ENCODE measurements at places on chromosomes 7 and 10.

DNA sequence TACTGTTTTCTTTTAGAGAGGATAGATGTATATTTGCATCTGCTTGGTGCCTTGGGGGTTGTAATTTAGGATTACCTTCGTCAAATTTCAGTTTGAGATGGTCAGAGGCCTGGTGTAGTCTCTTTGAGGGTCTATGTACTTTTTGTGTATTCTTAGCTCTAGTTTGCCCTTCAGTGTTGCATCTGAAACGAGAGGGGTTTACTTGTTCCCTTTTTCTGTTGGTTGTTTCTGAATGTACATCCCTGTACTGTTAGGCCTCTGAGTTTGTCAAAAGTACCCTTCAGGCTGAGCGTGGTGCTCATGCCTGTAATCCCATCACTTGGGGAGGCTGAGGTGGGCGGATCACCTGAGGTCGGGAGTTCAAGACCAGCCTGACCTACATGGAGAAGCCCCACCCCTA, 60.0 kb downstream of the MLLT10 start:
- no peak for DNase-seq

DNA sequence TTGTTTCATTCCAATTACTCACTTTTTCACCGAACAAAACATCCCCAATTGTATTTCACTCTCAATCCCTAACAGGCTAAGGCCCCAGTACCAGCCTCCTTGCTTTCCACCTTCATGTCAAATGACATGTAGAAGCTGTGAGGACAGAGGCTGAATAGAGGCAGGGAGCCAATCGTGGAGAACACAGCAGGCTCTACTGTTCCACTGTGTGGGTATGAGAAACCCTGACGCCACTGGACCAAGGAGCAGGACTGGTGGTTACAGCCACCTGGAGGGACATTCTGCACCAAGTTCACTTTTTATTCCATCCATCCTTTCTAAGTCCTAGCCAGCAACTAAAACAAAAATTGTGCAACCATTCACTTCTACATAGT, 502.8 kb downstream of the SORCS1 start:
- no peak for DNase-seq

- DNase-seq = no peak
These were observed 34.5 kb downstream of the MKI67 start for GRCh38 chr10:128091636-128092210.

DNA sequence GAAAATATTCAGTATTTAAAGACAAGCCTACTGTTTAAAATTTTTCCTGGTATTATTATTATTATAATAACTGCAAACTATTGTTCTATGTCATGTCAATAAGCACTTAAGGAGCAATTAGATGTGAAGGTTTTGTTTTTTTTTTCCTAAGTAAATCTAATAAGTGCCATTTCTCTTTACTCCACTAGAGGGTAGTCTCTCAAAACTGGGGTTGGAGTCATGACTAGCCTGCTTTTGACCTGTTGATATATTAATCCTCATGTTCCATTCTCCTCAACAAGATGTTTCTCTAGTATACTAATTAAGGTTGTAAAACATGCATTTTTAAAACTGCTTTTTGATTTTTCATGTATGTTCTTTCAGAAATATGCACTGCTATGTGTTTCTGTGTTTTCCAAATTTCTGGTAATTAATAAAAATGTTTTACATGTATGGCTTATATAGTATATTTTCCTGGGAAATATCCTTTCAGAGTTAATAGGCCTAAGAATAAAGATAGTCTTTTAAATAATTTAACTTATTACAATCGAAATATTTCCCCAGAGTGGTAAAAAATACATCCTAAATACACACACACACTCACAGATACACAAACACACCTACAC, 1.0 kb upstream of the LRRN3 start:
- no peak for DNase-seq

DNA sequence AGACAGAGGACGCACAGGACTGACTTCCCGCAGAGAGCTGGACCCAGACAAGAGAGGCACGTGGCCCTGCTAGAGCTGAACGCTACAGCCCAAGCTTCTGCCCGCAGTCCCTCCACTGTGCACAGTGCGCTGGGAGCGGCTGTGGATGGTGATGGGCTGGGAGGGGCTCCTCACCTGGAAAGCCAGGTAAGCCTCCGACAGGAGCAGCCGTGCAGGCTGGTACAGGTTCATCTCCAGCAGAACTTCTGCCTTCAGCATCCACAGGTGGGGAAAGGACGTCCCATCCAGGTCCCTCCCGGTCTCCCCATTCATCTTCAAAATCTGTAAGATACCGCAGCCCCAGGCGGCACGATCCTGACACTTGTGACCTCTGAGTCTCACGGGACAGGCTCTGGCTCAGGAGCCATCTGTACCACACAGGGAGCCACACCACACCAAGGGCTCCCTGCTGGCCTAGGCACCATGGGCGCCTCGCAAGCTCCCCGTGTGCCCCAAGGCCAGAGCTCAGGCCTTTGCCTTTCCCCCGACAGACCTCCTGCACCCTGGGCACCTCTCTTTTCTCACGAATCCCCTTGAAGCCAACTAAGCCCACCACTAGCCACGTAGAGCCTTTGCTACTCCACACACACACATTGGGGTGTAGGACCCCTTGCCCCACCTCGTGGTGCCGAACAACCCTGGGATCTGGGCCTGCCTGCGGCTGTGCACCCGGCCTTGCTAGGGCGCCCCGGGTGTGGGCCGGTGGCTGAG, 76.3 kb downstream of the CFAP46 start:
- DNase-seq = no peak

- DNase-seq = no peak
These were observed 771.4 kb downstream of the LRMDA start for GRCh38 chr10:76202777-76203176.

All from stimulated activated effector memory CD8-positive, alpha-beta T cell treated with anti-CD3 and anti-CD28 coated beads, Interleukin-12 subunit alpha, Interleukin-12 subunit beta, amount 100 ng/mL, for 72 hours (primary cell).